Activated naive CD4-positive, alpha-beta T cell treated with Interleukin-2 at 50 U/mL for 16 hours (primary cell): ENCODE measurements at places on chromosomes 16 and 17.

DNA sequence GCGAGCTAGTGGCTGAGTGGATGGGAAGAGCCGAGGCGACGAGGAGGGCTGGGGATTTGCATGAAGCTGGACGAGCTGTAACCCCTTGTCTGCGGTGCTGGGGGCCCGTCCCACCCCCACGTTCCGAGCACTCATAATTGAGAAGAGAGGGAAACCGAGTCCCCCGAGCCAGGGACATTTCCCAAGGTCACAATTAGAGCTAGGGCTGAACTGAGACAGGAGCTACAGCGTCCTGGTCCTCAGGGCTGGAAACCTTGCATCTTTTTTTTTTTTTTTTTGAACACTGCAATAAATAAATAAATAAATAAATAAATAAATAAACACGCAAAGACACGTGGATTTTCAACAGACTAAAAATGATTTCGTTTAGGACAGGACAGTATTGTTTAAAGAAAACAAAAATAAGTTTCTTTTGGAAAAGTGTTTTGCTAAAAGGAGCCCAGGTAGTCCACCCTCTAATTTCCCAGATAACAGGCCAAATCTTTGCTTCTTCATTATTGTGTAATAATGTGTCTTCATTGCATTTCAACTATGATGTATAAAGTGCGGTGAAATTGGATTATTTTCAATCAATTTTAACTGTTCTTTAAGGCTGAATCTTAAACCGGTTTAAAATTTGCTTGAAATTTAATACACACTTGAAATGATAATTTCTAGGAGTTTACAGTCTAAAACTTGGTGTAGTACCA is 992 bp downstream of the GDPD1 start:
- DNase-seq, result no peak

DNA sequence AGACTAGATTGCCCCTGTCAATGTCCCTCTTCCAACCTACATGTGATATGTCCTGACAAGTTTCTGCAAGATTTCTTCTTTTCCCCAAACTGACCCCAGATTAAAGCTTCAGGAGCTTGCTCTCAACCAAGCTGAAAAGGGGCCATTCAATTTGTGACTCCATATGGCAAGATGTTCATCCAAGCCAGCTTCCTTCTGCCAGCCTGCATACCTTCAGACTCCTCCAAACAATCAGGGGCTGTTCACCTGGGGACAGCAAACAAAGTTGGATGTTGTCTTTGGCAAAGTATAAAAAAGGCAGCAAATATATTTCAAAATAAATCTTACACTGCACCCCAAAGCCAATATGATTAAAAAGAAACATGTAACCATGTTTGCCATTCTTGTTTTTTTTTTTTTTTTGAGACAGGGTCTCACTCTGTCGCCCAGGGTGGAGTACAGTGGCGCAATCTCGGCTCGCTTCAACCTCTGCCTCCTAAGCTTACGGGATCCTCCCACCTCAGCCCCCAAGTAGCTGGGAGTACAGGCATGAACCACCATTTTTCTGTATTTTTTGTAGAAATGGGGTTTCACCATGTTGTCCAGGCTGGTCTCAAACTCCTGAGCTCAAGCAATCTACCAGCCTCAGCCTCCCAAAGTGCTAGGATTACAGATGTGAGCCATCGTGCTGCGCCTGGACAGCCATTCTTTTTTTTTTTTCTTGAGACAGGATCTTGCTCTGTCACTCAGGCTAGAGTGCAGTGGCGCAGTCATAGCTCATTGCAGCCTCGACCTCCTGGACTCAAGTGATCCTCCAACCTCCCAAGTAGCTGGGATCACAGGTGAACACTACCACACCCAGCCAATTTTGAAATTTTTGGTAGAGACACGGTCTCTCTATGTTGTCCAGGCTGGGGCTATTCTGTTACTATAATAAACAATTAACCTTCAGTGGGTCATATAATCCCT is 50.0 kb upstream of the AKAP1 start:
- DNase-seq, result no peak

DNA sequence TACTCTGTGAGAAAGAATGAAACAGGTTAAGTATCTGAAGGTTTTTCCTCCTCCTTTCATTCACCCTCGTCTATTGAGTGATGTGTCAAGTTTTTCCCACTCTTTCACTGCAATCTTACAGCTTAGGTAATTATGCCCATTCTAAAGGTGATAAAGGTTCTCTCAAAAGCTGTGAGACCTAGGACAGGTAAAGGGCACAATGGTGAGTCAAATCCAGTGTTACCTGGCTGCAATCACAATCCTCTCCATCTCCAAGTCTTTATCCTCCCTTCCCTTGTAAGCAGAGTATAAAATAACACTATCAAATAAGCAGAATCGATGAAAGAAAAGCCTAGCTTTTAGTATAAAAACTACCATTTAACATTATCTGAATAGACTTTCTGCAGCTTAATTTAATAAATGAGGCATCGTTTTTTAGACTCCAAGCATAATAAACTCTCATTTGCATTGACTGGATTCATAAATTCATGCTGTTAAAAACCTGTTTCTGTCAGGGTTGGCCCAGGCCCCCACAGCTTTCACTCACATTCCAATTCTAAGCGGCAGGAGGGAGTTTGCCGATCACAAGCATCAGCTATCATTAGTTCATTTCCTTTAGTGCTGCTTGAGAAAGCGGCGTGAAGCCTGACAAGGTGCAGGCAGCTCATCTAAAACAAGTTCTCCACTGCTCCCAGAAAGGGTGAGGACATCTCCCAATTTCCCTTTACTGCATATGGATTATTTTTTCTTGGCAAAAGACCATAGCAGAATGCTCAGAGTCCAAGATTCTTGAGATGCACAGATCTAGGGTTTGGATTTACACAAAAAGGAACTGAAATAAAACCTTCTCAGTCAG is 67.8 kb downstream of the CDH8 start:
- DNase-seq, result no peak

GRCh38 chr17:42342242-42343008 is 45.8 kb downstream of the STAT3 start:
- DNase-seq, result peak; percentile 54

- DNase-seq, result no peak
Measured at GRCh38 chr16:89842471-89843408, 14.5 kb downstream of the SPIRE2 start.

GRCh38 chr17:48544349-48545021 is 424 bp downstream of the HOXB2 start:
- peak; percentile 38 for DNase-seq
